ENCODE measurements at places on chromosomes 6 and 20. TPM values are rescaled to one million over a fixed set of nuclear protein-coding genes. Genes with fewer than 3 reads are reported as not detected.

MUC21 gene
- total RNA-seq: not detected

IFNGR1 gene
- total RNA-seq: 56.6 TPM

TTLL9 gene
- not detected for total RNA-seq

MICB gene
- total RNA-seq: 8.3 TPM

PTCRA gene
- total RNA-seq: not detected

VTA1 gene
- 27.2 TPM for total RNA-seq

ARMC2 gene
- total RNA-seq: 0.64 TPM

SLC22A2 gene
- total RNA-seq: not detected

SIRPB2 gene
- 0.13 TPM for total RNA-seq

SLC2A10 gene
- 5.4 TPM for total RNA-seq

OR12D3 gene
- not detected for total RNA-seq

NCR2 gene
- not detected for total RNA-seq

EPPIN gene
- not detected for total RNA-seq

RAET1G gene
- total RNA-seq: under 0.01 TPM

C20orf144 gene
- total RNA-seq: under 0.01 TPM

CTCFL gene
- total RNA-seq: not detected

ULBP3 gene
- 3.9 TPM for total RNA-seq

NKX2-4 gene
- not detected for total RNA-seq

GJA1 gene
- total RNA-seq: 1,357 TPM

RHAG gene
- not detected for total RNA-seq

TP53TG5 gene
- not detected for total RNA-seq

SYTL3 gene
- total RNA-seq: 0.51 TPM

PPP1R14C gene
- total RNA-seq: not detected

ASCC3 gene
- total RNA-seq: 32.7 TPM

CYP24A1 gene
- total RNA-seq: not detected

EYS gene
- total RNA-seq: 0.13 TPM

SLC17A3 gene
- not detected for total RNA-seq

RBPJL gene
- not detected for total RNA-seq

HAO1 gene
- not detected for total RNA-seq

CD93 gene
- total RNA-seq: 101 TPM

DPPA5 gene
- total RNA-seq: not detected

SYCP2L gene
- not detected for total RNA-seq

PLCB4 gene
- 2.1 TPM for total RNA-seq

SDC4 gene
- 55.6 TPM for total RNA-seq

GOPC gene
- 31.1 TPM for total RNA-seq

PNPLA1 gene
- total RNA-seq: not detected

HRH3 gene
- not detected for total RNA-seq

SERPINB1 gene
- 36.3 TPM for total RNA-seq

RAD21L1 gene
- total RNA-seq: not detected

MUC22 gene
- total RNA-seq: not detected

TCP11 gene
- total RNA-seq: 0.13 TPM

RNF39 gene
- not detected for total RNA-seq

RIMS1 gene
- total RNA-seq: 21.2 TPM

NEDD9 gene
- total RNA-seq: 51.6 TPM

DLL1 gene
- total RNA-seq: 2.6 TPM

OVOL2 gene
- not detected for total RNA-seq
